Muscle of leg (tissue), 16 donors: ENCODE measurements at places on chromosomes 6 and 20. TPM values are rescaled to one million over a fixed set of nuclear protein-coding genes. Genes with fewer than 3 reads are reported as not detected.
A peak's percentile ranks its signal among the peaks of the same experiment; 100 is the strongest.

The TNF gene
- total RNA-seq = 0.22 TPM

The TENT5A gene
- total RNA-seq = 23.1 TPM

The ZSCAN23 gene
- 5.5 TPM for total RNA-seq

The KIAA0408 gene
- total RNA-seq = 17.6 TPM

The TCF19 gene
- total RNA-seq = 11.3 TPM

The SAMD3 gene
- 0.71 TPM for total RNA-seq

The GSTA3 gene
- not detected for total RNA-seq

The C20orf144 gene
- 0.04 TPM for total RNA-seq

The CCM2L gene
- 4.9 TPM for total RNA-seq

The CGA gene
- 4.3 TPM for total RNA-seq

The SLC17A3 gene
- total RNA-seq = not detected

The NKX2-4 gene
- total RNA-seq = not detected

DNA sequence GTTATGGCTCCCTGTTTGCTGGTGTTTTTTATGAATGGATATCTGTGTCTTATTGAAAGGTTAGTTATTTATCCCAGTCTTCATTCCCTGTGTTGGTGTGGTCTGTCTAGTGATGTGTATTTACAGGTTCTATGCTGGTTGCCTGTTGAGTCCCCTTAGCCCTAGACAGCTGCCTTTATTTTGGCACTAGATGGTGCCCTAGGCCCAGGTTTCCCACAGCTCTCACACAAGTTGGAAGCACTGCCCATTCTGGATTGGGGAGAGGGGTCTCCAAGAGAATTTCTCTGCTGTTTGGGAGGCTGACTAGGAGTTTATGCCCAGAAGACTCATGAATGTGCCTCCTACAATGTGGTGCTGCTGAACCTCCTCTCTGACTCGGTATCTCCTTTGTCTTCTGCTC is 12.4 kb downstream of the GRM1 start:
- H3K4me3 ChIP-seq = no peak overlapping the region
- peak; percentile 4 for DNase-seq
- no peaks in the 10 kb centered on the region for H3K27me3 ChIP-seq
- no peaks in the 10 kb centered on the region for H3K4me1 ChIP-seq

DNA sequence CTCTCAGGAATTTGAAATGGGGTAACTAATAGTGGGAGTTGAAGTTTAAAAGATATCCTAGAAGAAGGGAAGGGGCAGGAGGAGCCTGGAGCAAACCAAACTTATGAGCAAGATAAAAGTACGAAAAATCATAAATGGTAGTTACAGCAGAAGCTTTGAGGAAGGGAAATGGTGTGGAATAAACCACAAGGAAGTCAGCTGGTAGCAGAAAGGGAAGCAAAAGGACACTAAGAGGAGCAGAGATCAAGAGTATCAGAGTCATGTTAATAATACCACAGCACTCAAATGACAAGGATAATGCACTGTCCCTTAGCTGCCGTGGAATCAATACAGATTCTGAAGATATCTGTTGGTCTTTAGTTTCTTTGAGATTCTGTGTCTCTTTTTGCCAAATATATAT is 44.9 kb upstream of the CCDC28A start:
- H3K4me1 ChIP-seq = no peaks in the 10 kb centered on the region
- no peak overlapping the region for H3K4me3 ChIP-seq
- H3K27ac ChIP-seq = no peak overlapping the region
- DNase-seq = peak; percentile 46
- H3K27me3 ChIP-seq = no peaks in the 10 kb centered on the region
- H3K36me3 ChIP-seq = no peaks in the 10 kb centered on the region

GRCh38 chr6:158762787-158763433 is 56.3 kb downstream of the EZR start:
- no peak overlapping the region for H3K27ac ChIP-seq
- H3K4me3 ChIP-seq = no peak overlapping the region
- peaks cover 45% of the 10 kb centered on the region for H3K36me3 ChIP-seq
- H3K27me3 ChIP-seq = no peaks in the 10 kb centered on the region
- peaks cover 27% of the 10 kb centered on the region for H3K4me1 ChIP-seq

DNA sequence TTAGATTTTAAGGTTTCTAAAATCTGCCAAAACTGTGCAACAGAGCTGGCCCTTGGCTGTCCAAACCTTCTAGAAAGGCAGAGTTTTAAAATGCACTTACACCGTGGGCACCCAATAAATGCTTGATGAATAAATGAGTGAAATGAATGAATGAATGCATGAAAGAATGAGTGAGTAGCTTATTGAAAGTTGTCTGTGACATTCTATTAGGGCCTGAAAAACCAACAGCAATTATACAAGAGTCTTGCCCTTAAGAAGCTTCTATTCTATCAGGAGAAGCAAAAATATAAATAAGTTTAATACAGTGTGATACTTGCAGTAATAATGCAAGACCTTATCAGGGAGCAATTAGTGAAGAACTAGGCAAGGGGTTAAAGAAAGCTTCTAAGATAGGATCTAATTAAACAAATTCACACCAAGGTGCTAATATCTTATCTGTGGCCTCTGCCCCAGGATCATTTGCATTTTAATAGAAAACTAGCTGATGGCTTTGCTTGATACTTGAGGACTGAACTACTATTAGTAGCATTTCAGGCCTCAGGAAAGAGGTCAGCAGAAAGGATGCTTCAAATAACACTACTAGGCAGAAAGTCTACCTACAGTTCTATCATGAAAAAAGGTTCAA is 230.7 kb downstream of the GMPR start:
- no peak for DNase-seq
- no peaks in the 10 kb centered on the region for H3K4me1 ChIP-seq
- H3K27me3 ChIP-seq = no peaks in the 10 kb centered on the region
- H3K4me3 ChIP-seq = no peak overlapping the region
- no peaks in the 10 kb centered on the region for H3K36me3 ChIP-seq

- DNase-seq = no peak
- peaks cover 53% of the 10 kb centered on the region for H3K27me3 ChIP-seq
- H3K4me1 ChIP-seq = no peaks in the 10 kb centered on the region
These were observed 4.2 kb upstream of the TTBK1 start for GRCh38 chr6:43239054-43239453.

- no peaks in the 10 kb centered on the region for H3K36me3 ChIP-seq
- H3K27me3 ChIP-seq = no peaks in the 10 kb centered on the region
- H3K4me3 ChIP-seq = no peak overlapping the region
- DNase-seq = peak; percentile 21
These were observed 232.2 kb upstream of the FLRT3 start for GRCh38 chr20:14569641-14570040.

GRCh38 chr6:3797231-3798054 is 45.9 kb upstream of the PXDC1 start:
- peak overlapping the region; percentile 90 for H3K27ac ChIP-seq
- H3K36me3 ChIP-seq = no peaks in the 10 kb centered on the region
- H3K27me3 ChIP-seq = no peaks in the 10 kb centered on the region
- DNase-seq = peak; percentile 52

DNA sequence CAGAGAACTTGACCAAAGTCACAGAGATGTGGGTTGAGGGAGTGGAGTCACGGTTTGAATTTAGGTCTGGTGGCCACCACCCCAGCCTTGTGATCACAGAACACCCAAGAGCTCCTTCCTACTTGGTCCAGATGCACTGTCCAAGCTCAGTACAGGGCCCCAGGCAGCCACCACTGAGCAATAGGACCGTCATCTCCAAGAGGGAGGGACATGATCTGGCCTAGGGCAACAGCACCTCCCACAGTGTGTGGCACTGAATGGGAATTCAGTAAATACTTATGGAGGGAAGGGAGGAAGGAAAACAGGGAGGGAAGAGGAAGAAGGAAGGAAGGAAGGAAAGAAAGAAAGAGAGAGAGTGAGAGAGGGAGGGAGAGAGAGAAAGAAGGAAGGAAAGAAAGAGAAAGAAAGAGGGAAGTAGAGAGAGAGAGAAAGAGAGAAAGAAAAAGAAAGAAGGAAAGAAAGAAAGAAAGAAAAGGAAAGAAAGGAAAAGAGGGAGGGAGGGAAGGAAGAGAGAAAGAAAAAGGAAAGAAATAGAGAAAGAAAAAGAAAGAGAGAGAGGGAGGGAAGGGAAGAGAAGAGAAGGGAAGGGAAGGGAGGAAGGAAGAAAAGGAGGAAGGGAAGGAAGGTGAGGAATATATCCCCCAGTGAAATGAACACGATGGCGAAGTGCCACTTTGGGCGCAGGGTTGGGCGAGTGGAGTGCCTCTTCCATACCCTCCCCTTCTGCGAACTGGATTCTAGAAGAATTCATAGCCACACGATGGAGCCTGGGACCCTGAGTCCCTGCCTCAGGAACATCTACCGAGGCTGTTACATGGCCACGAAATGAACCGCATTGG is 243.7 kb downstream of the TFAP2C start:
- no peak for DNase-seq
- H3K27me3 ChIP-seq = peaks cover 4% of the 10 kb centered on the region
- H3K4me3 ChIP-seq = no peak overlapping the region
- no peaks in the 10 kb centered on the region for H3K36me3 ChIP-seq

DNA sequence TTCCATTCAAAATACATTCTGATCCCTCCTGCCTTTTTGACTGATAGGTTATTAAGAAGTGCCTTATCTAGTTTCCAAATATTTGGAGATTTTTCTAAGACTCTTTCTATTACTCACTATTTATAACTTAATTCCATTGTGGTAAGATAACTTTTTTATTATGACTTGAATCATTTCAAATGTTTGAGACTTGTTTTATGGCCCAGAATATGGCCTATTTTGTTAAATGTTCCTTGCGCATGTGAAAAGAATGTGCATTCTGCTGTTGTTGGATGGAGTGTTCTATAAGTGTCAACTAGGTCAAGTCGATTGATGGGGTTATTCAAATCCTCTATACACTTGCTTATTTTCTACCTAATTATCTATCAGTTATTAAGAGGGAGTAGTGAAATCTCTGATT is 13.1 kb upstream of the TCP11 start:
- H3K27ac ChIP-seq = no peak overlapping the region
- DNase-seq = no peak
- no peaks in the 10 kb centered on the region for H3K36me3 ChIP-seq
- peaks cover 4% of the 10 kb centered on the region for H3K27me3 ChIP-seq

- peaks cover 12% of the 10 kb centered on the region for H3K36me3 ChIP-seq
- H3K27me3 ChIP-seq = no peaks in the 10 kb centered on the region
- no peak for DNase-seq
- H3K27ac ChIP-seq = no peak overlapping the region
These were observed 129.5 kb downstream of the INSM1 start for GRCh38 chr20:20497242-20497978.

DNA sequence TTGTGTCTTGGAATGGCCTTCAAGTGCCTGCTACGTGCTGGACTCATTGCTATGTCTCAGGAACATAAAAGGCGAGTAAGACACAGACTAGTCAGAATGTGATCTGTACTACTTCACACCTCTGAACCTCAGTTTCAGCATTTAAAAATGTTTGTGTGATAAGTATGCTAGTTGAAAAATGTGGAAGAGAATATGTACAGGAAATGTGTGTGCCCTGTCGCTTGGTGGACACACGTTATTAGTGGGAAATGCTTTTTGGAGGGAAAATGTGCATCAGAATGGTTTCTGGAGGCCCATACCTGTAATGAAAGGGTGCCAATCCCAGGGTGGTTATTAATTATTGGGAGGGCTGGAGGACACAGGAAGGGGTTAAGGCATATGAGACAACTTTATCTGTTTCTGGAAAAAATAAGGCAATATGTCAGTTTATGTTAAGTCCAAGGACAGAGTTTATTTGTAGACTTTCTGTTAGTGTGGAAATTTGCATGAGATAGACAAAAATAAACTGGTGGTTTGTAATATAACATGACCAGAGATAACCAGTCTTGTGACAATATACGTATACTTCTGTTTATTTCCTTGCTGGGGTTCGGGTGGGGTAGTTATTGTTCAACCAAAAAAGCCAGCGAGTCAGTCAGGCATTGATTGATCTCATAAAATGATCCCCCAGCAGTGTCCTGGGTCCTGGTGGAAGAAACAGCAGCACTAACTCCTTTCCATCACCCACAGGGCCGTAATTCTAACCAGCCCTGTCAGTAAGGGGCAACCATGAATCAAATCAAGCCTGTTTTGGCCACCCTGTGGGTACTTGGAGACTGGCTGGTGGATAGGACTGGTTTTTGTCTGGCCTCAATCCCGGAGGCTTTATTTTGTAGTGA is 117.9 kb downstream of the JARID2 start:
- H3K4me1 ChIP-seq = peaks cover 22% of the 10 kb centered on the region
- peaks cover 2% of the 10 kb centered on the region for H3K36me3 ChIP-seq
- no peak overlapping the region for H3K27ac ChIP-seq
- no peak overlapping the region for H3K4me3 ChIP-seq
- DNase-seq = no peak

DNA sequence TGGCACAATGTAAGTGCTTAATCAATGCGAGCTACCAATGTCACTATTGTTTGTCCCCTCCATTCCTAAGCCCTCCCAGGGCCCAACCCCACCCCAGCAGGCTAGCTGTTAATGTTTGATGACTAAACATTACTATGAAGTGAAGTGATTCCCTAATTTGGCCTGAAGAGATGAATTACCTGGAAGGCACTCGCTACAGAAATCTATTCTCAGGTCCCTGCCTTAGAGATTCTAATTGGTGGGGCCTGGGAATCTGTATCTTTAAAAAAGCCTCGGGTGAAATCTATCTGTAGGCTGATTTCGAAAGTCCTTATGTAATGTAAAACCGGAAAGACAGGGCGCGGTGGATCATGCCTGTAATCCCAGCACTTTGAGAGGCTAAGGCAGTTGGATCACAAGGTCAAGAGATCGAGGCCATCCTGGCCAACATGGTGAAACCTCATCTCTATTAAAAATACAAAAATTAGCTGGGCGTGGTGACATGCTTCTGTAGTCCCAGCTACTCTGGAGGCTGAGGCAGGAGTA is 16.9 kb upstream of the SNAI1 start:
- no peak overlapping the region for H3K4me3 ChIP-seq
- no peak overlapping the region for H3K27ac ChIP-seq
- DNase-seq = no peak
- H3K27me3 ChIP-seq = no peaks in the 10 kb centered on the region
- peaks cover 9% of the 10 kb centered on the region for H3K36me3 ChIP-seq
- H3K4me1 ChIP-seq = no peaks in the 10 kb centered on the region

GRCh38 chr6:117267054-117267347 is 1.6 kb downstream of the VGLL2 start:
- peaks cover 28% of the 10 kb centered on the region for H3K4me1 ChIP-seq
- peaks cover 66% of the 10 kb centered on the region for H3K27me3 ChIP-seq
- H3K27ac ChIP-seq = peak overlapping the region; percentile 90

GRCh38 chr6:39092124-39092523 is 22.9 kb downstream of the SAYSD1 start:
- peaks cover 6% of the 10 kb centered on the region for H3K4me1 ChIP-seq
- no peak overlapping the region for H3K27ac ChIP-seq
- no peak for DNase-seq

GRCh38 chr6:151240036-151240685 is 394 bp downstream of the AKAP12 start:
- peak; percentile 96 for DNase-seq
- no peaks in the 10 kb centered on the region for H3K36me3 ChIP-seq
- peak overlapping the region; percentile 93 for H3K27ac ChIP-seq

GRCh38 chr6:127851197-127851596 is 49.7 kb downstream of the THEMIS start:
- H3K36me3 ChIP-seq = no peaks in the 10 kb centered on the region
- H3K4me1 ChIP-seq = no peaks in the 10 kb centered on the region
- DNase-seq = no peak
- no peak overlapping the region for H3K27ac ChIP-seq

GRCh38 chr6:8177721-8178120 is 75.4 kb upstream of the EEF1E1 start:
- H3K36me3 ChIP-seq = no peaks in the 10 kb centered on the region
- H3K4me3 ChIP-seq = no peak overlapping the region
- no peaks in the 10 kb centered on the region for H3K27me3 ChIP-seq
- no peaks in the 10 kb centered on the region for H3K4me1 ChIP-seq
- no peak for DNase-seq
